ENCODE measurements at places on chromosomes 6 and 20.

GRCh38 chr20:61811166-61811565 is 254.5 kb downstream of the TAF4 start:
- H3K27me3 ChIP-seq = no peaks in the 10 kb centered on the region
- no peak for DNase-seq
- H3K27ac ChIP-seq = no peak overlapping the region
- H3K4me1 ChIP-seq = no peaks in the 10 kb centered on the region
- no peak overlapping the region for H3K4me3 ChIP-seq

DNA sequence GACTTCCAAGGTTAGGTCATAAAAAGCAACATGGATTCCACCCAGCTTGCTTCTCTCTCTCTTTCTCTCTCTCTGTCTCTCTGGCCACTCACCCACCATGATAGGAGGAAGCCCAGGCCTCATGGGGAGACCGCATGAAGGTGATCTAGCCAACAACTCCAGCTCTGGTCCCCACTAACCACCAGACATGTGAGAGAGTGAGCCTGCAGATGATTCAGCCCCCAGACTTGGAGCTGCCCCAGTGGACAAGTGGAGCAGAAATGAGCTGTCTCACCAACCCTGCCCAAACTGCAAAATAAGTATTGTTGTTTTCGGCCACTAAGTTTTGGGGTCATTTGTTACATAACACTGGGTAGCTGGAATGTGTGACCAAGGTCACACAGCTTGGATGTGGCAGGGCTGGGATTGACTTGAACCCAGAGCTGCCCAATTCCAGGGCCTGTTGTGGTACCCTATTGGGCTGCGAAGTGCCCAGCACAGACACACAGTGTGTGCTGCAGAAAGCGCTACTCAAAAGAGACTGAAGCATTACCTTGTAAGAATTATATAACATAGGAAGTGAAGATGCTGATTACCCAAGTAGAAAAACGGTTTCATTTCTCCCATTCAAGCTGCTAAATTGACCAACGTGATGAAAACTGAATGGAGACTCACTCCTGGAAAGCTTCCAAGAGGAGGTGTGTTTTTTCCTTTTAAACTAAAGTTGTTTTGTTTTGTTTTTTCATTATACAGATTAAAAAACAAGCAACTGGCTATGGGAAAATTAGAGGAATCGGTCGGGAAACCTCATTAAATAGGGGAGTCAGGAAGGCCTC is 9.1 kb upstream of the TLDC2 start:
- no peak overlapping the region for H3K27ac ChIP-seq
- no peak overlapping the region for H3K4me3 ChIP-seq
- H3K36me3 ChIP-seq = no peaks in the 10 kb centered on the region
- no peaks in the 10 kb centered on the region for H3K27me3 ChIP-seq
- DNase-seq = no peak
- peaks cover 15% of the 10 kb centered on the region for H3K4me1 ChIP-seq

- no peak for DNase-seq
- H3K4me3 ChIP-seq = peak within 1 kb of the TSS; percentile 41
- no peaks in the 10 kb centered on the region for H3K36me3 ChIP-seq
- H3K4me1 ChIP-seq = no peaks in the 10 kb centered on the region
- H3K27me3 ChIP-seq = no peaks in the 10 kb centered on the region
These were observed at the start of gene HLA-DRB1 for GRCh38 chr6:32589596-32590449. Gene HLA-DRB1, minus strand, starts transcription at chr6:32589848. Its CDS starts 106 bp downstream, at chr6:32589742.

- H3K36me3 ChIP-seq = no peaks in the 10 kb centered on the region
- H3K4me1 ChIP-seq = no peaks in the 10 kb centered on the region
- H3K4me3 ChIP-seq = no peak overlapping the region
These were observed 12.3 kb upstream of the HDDC2 start for GRCh38 chr6:125314009-125314581.

- no peaks in the 10 kb centered on the region for H3K36me3 ChIP-seq
- DNase-seq = no peak
- no peak overlapping the region for H3K4me3 ChIP-seq
- H3K27ac ChIP-seq = no peak overlapping the region
- H3K27me3 ChIP-seq = no peaks in the 10 kb centered on the region
- peaks cover 3% of the 10 kb centered on the region for H3K4me1 ChIP-seq
These were observed 24.5 kb downstream of the MAP7 start for GRCh38 chr6:136525586-136526195.

- DNase-seq = no peak
- H3K4me1 ChIP-seq = no peaks in the 10 kb centered on the region
- H3K27me3 ChIP-seq = no peaks in the 10 kb centered on the region
- no peak overlapping the region for H3K27ac ChIP-seq
- H3K36me3 ChIP-seq = peaks cover 47% of the 10 kb centered on the region
These were observed 44.6 kb downstream of the NKX2-4 start for GRCh38 chr20:21352703-21353102.

DNA sequence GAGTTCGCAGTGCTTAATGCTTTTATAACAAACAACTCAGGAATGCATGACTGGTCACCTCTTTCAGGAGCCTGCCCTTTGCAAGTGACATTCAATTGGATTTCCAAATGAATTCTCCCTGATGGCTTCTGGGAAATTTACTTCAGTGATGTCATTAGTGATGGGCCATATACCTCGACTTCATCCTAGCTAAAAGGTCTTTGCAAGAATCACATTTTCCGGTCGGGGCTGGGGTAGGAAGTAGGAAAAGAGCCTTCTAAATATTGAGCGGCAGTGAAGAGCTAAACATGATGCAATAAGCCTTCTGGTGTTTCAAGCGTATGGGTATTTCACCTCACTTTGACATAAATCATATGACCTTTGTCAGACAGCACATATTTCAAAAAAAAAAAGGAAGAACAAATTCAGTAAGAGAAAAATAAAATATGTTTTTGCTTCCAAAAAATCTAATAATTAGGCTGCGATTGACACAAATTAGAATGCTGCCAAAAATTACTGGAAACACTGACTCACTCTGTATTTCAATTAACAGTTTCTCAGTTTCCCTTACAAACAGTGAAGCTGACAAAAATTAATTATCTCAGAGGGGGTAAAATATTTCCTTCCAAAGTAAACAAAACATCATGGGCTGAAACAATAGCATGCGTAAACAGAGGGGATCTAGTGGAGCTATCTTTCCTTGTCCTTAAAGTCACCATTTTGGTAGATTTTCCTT is 39.8 kb downstream of the ADTRP start:
- no peak overlapping the region for H3K4me3 ChIP-seq
- H3K27ac ChIP-seq = no peak overlapping the region
- no peaks in the 10 kb centered on the region for H3K36me3 ChIP-seq

DNA sequence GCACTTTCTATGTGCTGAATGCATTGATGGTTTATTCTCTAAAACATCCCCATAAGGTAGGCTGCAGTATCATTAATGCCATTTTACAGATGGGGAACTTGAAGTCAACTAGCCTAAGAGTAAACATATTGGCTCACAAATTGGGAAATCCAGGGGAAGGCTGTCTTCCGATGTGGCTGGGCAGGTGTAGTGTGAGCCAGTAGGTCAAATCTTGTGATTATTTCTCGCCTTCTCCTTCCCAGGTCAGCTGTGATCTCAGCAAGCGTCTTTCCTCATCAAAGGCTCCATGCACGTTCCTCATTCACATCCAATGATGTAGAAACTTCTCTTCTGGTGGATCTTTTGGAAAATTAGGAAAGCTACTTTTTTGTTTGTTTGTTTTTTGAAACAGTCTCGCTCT is 94.1 kb upstream of the SHLD1 start:
- no peak for DNase-seq
- no peaks in the 10 kb centered on the region for H3K27me3 ChIP-seq
- no peak overlapping the region for H3K4me3 ChIP-seq
- H3K4me1 ChIP-seq = peaks cover 9% of the 10 kb centered on the region
- no peaks in the 10 kb centered on the region for H3K36me3 ChIP-seq

- H3K36me3 ChIP-seq = no peaks in the 10 kb centered on the region
- H3K4me3 ChIP-seq = no peak overlapping the region
- peak overlapping the region; percentile 62 for H3K27ac ChIP-seq
- H3K4me1 ChIP-seq = peaks cover 18% of the 10 kb centered on the region
These were observed 127.9 kb downstream of the CDK19 start for GRCh38 chr6:110687326-110687725.

GRCh38 chr6:28658475-28659249 is 133.0 kb downstream of the GPX5 start:
- H3K27me3 ChIP-seq = peaks cover 38% of the 10 kb centered on the region
- no peak for DNase-seq
- peaks cover 11% of the 10 kb centered on the region for H3K4me1 ChIP-seq
- no peak overlapping the region for H3K27ac ChIP-seq
- no peak overlapping the region for H3K4me3 ChIP-seq

GRCh38 chr6:1314617-1315016 is 2.7 kb downstream of the FOXQ1 start:
- H3K27ac ChIP-seq = no peak overlapping the region
- H3K4me1 ChIP-seq = no peaks in the 10 kb centered on the region
- no peak for DNase-seq
- peaks cover 11% of the 10 kb centered on the region for H3K27me3 ChIP-seq
- no peaks in the 10 kb centered on the region for H3K36me3 ChIP-seq

DNA sequence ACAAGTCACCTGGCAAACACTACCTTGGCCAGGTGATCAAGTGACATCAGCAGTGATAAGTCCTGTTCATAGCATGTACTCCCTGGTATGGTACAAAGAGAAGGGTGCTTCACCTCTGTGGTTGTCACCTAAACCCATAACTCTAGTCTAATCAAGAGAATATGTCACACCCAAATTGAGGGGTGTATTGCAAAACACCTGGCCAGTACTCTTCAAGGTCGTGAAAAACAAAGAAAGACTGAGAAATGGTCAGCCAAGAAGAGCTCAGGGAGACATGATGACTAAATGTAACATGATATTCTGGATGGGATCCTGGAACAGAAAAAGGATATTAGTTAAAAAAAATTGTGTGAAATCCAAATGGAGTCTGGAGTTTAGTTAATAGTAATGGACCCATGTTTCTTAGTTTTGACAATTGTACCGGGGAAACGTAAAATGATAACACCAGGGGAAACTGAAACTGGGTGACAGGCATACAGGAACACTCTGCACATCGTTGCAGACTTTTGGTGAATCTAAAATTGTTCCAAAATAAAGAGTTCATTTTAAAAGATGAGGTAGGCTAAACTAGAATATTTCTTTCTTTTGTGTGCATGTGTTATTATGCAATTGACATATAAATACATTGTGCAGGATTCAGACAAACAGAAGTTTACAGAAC is 262.0 kb downstream of the CDC5L start:
- peaks cover 13% of the 10 kb centered on the region for H3K27me3 ChIP-seq
- no peak overlapping the region for H3K27ac ChIP-seq
- no peaks in the 10 kb centered on the region for H3K36me3 ChIP-seq
- no peak for DNase-seq
- no peak overlapping the region for H3K4me3 ChIP-seq

DNA sequence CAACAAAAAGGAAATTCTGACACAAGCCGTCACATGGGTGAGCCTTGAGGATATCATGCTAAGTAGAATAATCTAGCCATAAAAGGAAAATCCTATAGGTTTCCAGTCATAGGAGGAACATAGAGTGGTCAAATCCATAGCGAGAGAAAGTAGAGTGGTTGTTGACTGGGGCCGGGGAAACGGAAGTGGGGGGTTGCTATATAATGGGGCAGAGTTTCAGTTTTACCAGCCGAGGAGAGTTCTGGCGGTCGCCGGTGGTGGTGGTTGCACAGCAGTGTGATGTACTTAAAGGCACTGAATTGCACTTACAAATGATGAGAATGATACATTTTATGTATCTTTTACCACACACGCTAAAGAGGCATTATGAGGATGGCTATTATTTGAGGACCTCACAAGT is 4.9 kb downstream of the GPR31 start:
- H3K27me3 ChIP-seq = no peaks in the 10 kb centered on the region
- H3K4me3 ChIP-seq = no peak overlapping the region
- peak overlapping the region; percentile 26 for H3K27ac ChIP-seq
- H3K4me1 ChIP-seq = no peaks in the 10 kb centered on the region

DNA sequence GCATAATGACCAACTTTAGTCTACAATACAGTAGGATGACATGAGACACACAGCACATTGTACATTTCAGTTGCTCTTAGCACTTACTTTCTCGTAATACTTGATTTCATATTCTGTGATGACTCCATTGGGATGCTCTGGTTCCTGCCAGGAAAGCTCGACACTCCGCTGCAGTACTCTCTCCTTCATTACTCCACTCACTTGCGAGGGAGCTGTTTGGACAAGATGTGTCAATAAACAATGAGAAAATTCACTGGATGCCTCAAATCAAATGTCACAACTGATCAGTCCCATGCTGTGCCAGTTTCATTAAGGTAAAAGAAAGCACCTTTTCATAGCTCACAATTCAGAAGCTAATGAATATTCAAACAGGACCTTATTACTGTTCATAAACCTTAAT is 147.1 kb downstream of the EPHA7 start:
- H3K27me3 ChIP-seq = no peaks in the 10 kb centered on the region
- no peaks in the 10 kb centered on the region for H3K36me3 ChIP-seq
- DNase-seq = no peak
- H3K4me3 ChIP-seq = no peak overlapping the region
- no peak overlapping the region for H3K27ac ChIP-seq

DNA sequence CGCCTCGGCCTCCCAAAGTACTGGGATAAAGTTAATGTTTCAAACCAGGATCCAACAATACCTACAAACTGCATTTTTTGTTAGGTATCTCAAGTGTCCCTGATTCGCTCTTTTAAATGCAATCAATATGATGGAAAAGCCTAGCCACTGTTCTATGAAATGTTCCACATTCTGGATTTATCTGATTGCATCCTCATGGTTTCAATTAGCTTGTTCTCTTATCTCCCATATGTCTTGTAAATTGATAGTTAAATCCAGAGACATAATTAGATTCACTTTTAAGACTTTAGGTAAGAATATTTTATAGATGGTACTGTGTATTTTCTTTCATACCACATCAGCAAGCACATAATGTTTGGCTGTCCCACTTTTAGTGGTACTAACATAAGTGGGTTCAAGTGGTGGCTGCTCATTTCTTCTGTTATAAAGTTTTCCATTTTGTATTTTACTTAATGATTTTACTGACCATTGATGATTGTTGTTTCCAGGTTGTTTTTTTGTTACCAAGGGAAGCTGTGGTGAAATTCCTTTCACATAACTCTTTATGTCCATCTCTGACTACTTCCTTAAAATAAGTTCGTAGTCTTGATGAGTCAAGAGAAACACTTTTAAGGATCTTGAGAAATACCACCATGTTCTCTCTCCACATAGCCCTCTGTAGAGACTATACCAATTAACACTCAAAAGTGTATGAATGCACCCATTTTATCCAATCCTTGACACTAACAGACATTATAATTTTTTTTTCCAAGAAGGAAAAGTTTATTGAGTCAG is 40.5 kb downstream of the RNGTT start:
- H3K4me3 ChIP-seq = no peak overlapping the region
- no peak overlapping the region for H3K27ac ChIP-seq
- no peaks in the 10 kb centered on the region for H3K27me3 ChIP-seq

DNA sequence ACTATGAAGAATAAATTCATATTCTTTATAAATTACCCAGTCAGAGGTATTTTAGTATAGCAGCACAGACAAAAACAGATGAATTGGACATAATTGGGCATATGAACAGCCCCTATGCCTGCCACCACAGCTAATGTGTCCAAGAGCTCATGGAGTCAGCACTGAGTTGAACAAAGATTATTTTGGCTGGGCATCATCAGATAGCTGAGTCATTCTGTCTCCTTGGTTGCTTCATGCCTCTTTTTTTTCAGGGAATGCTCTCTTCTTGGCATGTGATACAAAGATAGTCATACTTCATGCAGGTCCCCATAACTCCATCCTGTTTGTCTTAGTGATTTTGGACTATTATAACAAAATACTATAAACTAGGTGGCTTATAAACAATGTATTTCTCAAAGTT is 275.6 kb downstream of the TENT5A start:
- no peak overlapping the region for H3K4me3 ChIP-seq
- H3K27me3 ChIP-seq = no peaks in the 10 kb centered on the region
- no peaks in the 10 kb centered on the region for H3K36me3 ChIP-seq
- no peaks in the 10 kb centered on the region for H3K4me1 ChIP-seq
- no peak overlapping the region for H3K27ac ChIP-seq
